ENCODE measurements at places on chromosomes 2 and 18.

GRCh38 chr2:25132693-25133092 lies 35.7 kb downstream of the POMC start:
- no peak for DNase-seq

DNA sequence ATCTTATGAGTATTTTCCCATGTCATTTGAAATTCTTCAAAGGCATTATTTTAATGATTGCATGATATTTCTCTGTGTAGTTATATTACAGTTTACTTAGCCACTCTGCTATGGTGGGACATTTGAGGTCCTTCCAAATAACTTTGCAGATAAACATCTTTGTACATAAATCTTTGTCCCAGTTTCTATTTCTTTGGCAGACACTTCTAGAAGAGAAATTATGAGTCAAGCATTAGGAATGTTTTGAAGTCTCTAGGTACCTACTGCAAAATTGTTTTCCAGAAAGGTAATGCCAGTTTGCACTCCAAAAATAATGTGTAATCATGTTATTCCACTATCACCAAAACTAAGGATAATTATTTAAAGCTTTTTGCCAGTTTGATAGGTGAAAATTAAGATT lies 149.7 kb downstream of the EN1 start:
- DNase-seq: no peak

GRCh38 chr2:127651971-127652550 lies 6.1 kb downstream of the GPR17 start:
- no peak for DNase-seq

- no peak for DNase-seq
These were observed 546.7 kb downstream of the EPHA4 start for GRCh38 chr2:221025398-221025797.

GRCh38 chr2:198630384-198630783 lies 826.0 kb downstream of the PLCL1 start:
- no peak for DNase-seq

DNA sequence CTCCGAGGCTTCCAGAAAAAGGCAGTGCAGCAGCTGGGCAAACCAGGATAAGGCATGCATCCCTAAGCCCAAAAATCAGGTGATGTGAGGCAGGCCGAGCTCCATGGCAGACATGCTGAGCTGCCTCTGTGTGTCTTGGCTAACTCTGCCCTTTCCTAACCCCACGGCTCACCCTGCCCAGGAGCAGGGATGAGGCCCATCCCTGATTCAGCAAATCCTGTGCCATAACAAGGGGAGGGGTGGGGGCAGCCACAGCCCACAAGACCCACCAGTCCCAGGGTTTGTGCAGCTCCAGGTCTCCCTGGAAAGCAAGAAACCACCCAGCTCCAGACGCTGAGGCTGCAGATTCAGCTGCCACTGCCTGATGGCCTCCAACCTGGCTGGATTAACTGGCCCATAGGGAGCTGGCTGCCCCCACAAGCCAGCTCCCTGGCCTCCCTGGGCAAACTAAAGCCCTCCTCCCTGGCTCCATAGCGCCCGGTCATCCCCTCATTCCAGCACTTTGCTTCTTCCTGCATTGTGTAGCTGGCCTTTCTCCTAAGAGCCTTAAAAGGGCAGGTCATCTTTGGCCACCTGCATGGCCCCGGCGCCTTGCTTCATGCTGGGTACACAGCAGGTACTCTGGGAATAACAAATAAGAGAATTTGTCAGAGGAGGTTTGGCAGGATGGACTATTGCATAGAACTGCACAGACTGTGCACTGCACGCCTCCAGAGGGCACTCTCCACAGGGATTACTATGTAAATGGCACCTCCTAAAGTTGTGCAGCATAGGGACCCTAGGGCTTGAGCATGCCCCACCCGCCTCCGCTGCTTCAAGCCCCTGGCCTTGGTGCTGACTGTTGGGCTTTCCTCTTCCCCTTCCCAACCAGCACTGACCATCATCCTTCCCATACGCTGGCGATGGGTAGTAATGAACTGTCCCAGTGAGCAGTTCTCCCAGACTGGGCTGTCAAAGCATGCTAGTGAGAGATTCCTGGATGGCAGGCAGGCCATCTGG lies 10.7 kb downstream of the STEAP3 start:
- DNase-seq: no peak

DNA sequence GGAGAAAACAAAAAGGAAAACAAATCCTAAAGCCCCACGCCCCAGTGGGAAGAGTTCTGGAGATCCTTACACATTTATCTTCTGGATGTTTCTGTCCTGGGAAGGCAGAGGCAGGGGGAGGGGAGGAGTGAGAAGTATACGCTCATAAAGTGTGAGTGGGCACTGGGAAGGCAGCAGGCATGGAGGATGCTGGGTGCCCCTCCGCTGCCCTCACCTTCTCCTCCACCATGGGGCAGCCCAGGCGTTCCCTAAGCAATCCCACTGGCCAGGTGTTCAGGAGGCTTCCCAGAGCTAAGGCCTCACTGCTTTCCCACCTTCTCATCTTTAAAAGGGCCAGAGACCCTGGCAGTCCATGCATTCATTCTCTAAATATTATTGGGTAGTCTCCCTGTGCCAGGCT lies 112.0 kb upstream of the SMAD2 start:
- DNase-seq: no peak

DNA sequence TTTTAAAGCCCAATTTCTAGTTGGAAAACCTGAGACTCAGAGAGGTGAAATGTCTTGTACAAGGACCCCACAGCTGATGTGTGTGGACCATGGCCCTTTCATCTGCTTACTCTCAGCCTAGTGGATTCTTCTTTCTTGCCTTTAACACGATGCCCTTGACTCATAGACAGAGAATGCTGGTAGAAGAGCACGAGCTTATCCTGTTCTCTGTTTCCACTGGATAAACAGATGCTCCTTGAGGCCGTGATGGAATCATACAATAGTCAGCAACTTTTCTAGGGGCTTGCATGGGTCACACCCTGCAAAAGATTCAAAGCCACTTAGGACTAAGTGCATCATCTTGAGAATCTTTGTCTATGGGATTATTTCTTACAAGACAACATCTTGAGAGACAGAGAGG lies 50.9 kb downstream of the MYCN start:
- DNase-seq: no peak

- DNase-seq: no peak
These were observed 57.7 kb downstream of the BIN1 start for GRCh38 chr2:127048969-127049897.

DNA sequence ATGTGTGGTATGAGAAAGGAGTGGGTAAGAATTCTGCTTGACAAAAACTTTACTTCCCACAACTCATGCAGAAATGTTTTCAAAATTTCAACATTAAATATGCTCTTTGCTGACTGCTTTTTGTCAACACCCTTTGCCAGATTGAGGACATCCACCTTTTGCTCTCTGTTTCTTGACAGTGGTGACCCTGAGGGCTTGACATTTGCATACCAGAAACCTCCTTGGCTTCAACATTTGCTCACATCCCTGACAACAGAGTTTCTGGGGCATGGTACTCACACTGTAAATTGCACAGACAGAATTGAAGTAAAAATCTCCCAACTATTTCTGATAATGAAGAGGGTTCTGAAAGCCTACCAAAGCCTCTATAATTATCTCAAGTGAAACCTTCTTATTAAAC lies 95.7 kb downstream of the RND3 start:
- no peak for DNase-seq

DNA sequence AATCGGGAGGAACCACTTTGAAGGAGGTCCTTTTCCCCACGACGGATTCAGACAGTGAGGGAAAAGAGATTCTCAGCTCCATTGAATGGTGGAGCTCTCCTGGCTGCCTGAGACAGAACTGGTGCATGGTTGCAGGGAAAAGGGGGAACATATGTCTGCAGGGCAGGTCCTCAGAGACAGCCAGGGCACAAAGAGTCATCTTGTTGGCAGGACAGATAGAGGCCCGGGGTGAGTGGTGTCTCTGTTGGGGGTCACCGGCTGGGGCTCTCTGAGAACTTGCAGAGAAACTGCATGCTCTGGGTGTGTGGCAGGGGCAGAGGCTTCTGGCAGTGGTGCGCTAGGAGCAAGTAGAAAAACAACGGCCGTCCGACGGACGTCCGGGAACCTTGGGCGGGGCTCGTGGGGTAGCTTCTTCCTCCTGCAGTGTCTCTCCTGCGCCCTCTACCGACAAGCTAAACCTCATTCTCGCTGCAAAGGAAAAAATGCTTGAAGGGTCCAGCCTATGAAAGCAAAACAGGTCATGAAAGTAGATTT lies 94.3 kb downstream of the CDCA7 start:
- peak; percentile 42 for DNase-seq

GRCh38 chr2:134718817-134719814 lies at the start of gene TMEM163:
TSS of gene TMEM163 (minus strand) at chr2:134719000.
- no peak for DNase-seq

- DNase-seq: no peak
These were observed 269.0 kb downstream of the ICOS start for GRCh38 chr2:204205538-204205937.

- DNase-seq: no peak
These were observed 468.4 kb downstream of the MBD2 start for GRCh38 chr18:53755914-53756609.
